ENCODE measurements at places on chromosomes 16 and 17.

DNA sequence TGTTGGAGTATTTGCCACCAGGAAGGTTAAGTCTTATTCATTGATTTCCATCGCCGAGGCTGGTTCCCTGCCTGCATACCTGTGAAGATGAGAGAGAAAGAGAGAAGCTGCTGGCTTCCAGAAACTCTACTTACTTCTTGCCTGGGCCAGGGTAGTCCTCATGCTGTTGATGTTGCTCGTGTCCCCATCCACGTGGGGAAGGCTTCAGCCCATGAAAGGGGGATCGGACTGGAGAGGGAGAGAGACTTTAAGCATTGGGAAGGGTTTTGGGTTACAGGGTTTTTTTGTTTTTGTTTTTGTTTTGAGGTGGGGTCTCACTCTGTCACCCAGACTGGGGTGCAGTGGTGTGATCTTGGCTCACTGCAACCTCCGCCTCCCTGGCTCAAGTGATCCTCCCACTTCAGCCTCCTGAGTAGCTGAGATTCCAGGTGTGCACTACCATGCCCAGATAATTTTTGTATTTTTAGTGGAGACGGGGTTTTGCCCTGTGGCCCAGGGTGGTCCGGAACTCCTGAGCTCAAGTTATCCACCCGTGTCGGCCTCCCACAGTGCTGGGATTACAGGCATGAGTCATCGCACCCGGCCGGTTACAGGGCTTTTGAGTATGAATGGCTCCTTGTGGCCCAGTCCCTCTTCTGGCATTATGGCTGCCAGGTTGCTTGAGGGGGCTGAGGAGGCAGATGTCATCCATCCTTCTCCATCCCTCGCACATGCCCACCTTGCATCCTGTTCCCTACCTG lies 26.6 kb downstream of the ITGB3 start:
- DNase-seq = no peak

DNA sequence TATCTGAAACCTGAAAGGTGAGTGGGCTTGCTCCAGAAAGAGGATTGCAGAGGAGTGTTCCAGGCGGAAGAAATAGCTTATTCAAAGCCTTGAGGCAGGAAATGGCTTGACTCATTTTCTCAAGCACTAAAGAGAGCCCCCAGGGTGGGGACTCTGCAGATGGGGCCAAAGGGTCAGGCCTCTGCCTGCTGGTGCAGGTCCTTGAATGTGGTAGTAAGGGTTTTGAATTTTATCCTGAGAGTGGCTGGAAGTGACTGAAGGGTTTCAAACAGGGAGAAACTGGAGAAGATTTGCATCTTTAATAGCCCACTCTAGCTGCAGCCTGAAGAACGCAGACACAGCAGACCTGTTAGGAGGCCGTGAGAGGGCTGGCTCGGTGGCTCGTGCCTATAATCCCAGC lies 144.4 kb downstream of the CCT6B start:
- no peak for DNase-seq

GRCh38 chr17:31495022-31495885 lies 103.8 kb downstream of the RAB11FIP4 start:
- DNase-seq = no peak

DNA sequence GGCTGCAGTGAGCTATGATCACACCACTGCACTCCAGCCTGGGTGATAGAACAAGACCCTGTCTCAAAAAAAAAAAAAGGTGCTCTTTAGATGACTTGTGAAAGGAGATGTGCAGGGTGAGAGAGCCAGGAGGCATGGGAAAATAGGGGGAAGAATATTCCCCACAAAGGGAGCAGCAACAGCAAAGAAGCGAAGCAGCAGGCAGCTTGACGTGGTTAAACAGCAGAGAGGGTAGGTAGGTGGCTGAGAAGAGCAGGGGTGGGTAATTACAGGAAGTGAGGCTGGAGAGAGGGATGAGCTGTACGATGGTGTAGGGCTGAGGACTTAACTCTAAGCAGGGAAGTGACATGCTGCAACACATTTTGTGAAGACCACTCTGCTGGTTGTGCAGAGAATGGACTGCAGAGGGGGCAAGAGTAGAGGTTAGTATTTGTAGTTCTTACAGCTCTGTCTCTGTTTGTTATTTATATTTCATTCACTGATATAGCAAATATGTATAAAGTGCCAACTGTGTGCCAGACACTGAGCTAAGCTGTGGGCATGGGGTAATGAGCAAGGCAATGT lies 1.6 kb downstream of the HEATR3 start:
- no peak for DNase-seq

GRCh38 chr17:66562119-66562518 lies 259.7 kb downstream of the PRKCA start:
- DNase-seq = no peak

DNA sequence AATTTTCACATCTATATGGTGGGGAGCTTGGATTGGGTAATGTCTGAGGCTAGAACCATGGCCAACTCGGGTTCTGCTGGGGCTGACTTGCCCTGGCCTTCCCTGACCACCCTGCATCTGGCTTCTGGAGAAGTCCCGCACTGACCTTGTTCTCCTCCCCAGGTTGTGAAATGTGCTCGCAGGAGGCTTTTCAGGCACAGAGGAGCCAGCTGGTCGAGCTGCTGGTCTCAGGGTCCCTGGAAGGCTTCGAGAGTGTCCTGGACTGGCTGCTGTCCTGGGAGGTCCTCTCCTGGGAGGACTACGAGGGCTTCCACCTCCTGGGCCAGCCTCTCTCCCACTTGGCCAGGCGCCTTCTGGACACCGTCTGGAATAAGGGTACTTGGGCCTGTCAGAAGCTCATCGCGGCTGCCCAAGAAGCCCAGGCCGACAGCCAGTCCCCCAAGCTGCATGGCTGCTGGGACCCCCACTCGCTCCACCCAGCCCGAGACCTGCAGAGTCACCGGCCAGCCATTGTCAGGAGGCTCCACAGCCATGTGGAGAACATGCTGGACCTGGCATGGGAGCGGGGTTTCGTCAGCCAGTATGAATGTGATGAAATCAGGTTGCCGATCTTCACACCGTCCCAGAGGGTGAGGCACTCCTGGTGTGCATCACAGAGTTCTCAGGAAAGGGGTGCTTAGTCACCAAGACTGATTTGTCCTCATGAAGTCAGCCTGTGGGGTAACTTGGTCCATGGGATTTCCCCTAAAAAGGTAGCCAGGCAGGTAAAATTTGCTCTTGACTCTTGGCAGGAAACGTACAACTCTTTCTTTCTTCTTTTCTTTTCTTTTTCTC lies 6.1 kb downstream of the NOD2 start:
- DNase-seq = no peak

GRCh38 chr17:78358538-78359320 lies 1.1 kb downstream of the SOCS3 start:
- DNase-seq = no peak

DNA sequence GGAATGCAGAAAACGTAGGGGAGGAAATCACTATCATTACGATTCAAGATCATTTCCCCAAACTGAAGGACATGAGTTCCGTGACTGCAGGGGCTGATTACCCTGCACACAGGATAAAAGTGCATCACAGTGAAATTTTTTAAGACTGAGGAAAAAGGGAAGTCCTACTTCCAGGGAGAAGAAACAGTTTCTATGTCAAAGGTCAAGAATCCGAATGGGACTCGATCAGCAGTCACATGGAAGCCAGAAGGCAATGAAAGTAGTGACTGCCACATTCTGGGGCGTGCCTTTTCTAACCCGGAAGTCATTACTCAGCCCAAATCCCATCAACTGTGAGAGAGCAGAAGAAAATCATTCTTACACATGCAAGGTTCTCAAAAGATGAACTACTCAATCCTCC lies 12.1 kb downstream of the ZZEF1 start:
- DNase-seq = no peak

GRCh38 chr17:49995055-49995738 lies at the start of gene DLX3:
DLX3 (minus strand) TSS chr17:49995224; CDS start chr17:49994998, 226 bp downstream.
- no peak for DNase-seq

DNA sequence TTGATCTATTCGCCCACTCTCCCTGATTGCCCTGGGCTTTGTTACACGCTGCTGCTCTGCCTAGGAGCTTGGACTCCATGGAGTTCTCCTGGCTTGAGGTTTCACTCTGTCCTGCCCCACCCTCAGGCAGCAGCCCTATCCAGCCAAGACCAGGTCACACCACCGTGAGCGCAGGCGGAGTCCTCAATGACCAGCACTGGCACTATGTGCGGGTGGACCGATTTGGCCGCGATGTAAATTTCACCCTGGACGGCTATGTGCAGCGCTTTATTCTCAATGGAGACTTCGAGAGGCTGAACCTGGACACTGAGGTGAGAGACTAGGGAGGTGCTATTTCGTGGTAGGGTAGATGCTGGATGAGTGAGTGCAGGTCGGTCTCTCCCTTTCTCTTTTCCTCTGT lies 3.5 kb downstream of the CNTNAP1 start:
- DNase-seq = no peak

- no peak for DNase-seq
These were observed at the start of gene ZNF629 for GRCh38 chr16:30786936-30787612. ZNF629 (minus strand) TSS chr16:30787205; CDS start chr16:30784482, 2,723 bp downstream.

GRCh38 chr17:27457360-27457715 lies 1.1 kb downstream of the KSR1 start:
- DNase-seq = no peak

- DNase-seq = no peak
These were observed 65.6 kb downstream of the TOM1L2 start for GRCh38 chr17:17906418-17907215.

DNA sequence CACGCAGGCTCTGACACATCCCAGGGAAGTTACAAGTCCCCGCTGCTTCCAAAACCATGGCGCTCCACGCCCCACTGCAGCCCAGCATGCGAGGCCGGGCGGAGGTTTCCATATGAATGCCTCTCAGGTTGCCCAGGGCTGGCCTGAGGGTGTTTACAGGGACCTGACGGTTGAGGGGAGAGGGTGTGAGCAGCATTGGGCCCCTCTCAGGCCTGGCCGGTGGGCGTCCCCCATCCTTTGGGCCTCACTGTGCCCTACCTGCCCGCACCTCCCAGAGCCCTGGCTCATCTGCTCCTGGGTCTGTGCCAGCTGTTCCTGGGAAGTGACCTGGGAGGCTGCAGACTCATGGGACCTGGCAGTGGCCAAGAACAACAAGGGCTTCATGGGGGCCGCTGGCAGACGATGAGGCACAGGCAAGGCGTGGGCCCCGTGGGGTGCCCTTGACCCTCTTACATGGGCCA lies 173.5 kb downstream of the C16orf95 start:
- DNase-seq = no peak

GRCh38 chr17:50239937-50240336 lies 34.3 kb upstream of the TMEM92 start:
- no peak for DNase-seq

- DNase-seq = no peak
These were observed 618 bp upstream of the PIK3R6 start for GRCh38 chr17:8868092-8868491.

GRCh38 chr16:48335961-48336360 lies 49.3 kb downstream of the SIAH1 start:
- no peak for DNase-seq

DNA sequence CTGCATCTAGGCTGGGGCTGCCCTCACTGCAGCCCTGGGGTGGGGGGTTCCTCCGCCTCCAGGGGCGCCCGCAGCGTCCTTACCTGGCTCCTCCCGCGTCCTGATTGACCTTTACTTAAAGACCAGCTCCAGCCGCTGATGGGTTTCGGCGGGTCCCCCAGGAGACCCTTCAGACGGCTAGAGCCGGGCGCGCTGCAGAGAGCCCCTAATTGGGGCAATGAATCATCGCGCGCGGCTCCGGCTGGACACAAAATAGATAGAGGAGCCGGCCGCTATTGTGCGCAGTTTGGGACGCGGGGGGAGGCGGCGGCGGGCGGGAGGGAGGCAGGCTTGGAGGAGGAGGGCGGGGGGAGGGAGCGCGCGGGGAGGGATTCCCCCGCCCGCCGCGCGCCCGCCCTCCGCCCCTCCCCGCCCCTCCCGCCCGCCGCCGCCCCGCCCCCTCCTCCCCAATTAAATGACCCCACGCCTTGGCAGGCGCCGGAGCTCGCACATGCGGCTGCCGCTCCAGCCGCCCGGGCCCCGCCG lies 56.5 kb upstream of the CIBAR2 start:
- no peak for DNase-seq

- DNase-seq = no peak
These were observed 23.0 kb downstream of the ADGRG5 start for GRCh38 chr16:57565461-57565860.

- peak; percentile 18 for DNase-seq
These were observed 102.2 kb downstream of the TRIM37 start for GRCh38 chr17:59004338-59005111.

DNA sequence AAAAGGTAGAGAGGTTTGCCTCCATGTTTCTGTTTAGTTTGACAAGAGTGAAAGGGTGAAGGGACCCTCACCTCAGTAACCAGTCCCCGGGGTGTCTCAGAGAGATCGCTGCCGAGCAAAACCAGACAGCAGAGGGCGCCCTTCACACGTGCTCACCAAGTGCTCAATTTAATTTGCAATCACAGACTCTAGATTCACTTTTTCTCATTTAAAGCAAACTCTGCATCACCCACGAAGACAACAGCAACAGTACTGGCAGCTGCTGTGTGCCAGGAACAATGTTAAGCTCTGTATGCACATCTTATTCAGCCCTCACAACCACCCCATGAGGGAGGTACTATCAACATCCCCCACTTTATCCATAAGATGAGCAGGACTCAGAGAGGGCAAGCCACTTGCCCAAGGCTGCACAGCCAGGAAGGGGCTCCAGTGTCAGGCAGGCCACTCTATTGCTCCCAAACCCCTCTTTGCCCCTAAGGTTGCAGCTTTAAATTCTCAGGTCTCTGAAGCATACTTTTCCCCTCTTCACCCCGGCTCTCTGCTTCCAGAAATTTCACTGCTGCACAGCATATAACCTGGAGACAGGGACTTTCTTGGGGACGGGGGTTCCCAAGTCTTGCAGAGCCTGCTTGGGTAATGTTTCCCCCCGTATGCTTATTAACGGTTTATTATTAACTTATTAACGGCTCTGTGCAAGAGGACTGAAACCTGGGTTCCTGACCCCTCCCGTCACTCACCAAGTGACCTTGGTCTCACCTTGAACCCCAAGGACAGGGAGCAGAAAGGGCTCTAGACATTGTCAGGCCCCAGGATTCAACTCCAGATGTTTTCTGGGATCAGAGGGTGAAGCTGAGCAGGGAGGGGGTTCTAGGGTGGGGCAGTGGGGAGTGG lies 70.9 kb downstream of the CNGB1 start:
- DNase-seq = peak; percentile 25

DNA sequence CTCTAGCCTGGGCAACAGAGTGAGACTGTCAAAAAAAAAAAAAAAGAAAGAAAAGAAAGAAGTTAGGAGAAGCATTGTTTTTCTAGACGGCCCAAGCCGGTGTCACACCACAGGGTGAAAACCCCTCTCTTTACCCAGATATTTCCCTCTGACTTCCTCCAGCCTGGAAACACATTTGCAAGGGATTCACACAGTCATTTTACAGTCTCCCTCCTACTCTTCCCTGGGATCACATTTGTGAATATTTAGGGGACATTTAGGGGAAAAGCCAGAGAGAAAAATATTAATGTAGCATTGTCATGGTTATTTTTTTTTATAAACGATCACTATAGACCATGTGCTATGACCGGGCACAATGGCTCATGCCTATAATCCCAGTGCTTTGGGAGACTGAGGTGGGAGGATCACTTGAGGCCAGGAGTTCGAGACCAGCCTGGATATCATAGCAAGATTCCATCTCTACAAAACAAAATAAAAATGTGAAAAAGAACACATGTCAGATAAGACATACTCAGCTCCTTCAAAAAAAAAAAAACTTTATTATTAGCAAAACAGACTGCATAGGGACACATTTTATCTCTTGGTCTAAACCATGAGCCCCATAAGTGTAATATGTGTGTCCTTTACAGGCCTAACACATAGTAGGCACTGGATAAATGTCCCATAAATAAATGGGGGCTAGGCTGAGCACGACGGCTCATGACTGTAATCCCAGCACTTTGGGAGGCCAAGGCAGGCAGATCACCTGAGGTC lies 10.9 kb upstream of the SDR42E2 start:
- DNase-seq = no peak

All from GM18507 (cell line).